Lung microvascular endothelial cell (primary cell): ENCODE measurements at places on chromosomes 3 and 15. TPM values are rescaled to one million over a fixed set of nuclear protein-coding genes. Genes with fewer than 3 reads are reported as not detected.

The NTRK3 gene
- not detected in 2 replicates for total RNA-seq

DNA sequence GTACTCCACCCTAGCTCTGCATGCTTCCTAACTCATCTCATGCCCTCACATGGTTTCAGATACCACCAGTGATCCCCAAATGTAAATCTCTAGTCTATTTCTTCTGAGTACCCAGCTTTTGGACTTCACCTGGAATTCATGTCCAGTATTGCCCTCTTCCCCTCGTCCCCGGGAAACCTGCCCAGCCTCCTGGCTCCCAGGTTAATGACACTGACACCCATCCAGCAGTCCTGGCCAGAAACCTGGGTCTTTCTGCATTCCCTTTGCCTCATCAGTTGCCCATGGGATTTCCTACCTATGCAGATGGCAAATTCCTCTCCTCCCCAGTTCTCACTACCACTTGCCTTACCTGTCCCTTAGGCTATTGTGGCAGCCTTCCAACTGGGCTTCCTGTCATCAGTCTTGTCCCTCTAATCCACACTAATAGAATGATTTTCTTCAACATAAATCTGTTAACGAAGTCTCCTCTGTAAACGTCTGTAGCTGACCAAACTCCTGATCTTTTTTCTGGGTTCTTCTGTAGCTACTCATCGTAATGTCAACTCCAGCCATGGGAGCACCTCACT lies 15.3 kb upstream of the MYLK start:
- no peak for DNase-seq

- DNase-seq = peak; percentile 53
Measured at GRCh38 chr15:92907896-92908712, 8.0 kb downstream of the CHD2 start.

DNA sequence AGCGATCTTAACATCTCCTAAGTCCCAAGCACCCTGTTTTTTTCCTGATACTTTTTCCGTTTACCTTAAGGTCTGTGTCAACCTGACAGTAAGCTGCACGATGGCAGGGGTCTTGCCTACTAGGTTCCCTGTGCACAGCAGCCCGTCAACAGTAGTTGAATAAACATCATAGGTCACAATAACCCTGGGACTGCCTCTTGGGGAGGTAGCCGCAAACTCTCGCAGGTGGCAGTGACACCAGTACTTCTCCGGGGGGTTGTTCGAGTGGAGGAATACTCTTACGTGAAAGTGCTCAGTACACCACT lies 365 bp upstream of the PDCD6IP start:
- DNase-seq = no peak

GRCh38 chr15:39058351-39059131 lies 493.9 kb upstream of the RASGRP1 start:
- no peak for DNase-seq
